ENCODE measurements at places on chromosomes 5 and 9.
A peak's percentile ranks its signal among the peaks of the same experiment; 100 is the strongest.

GRCh38 chr5:16976625-16977008 is 40.5 kb upstream of the MYO10 start:
- no peak for DNase-seq

DNA sequence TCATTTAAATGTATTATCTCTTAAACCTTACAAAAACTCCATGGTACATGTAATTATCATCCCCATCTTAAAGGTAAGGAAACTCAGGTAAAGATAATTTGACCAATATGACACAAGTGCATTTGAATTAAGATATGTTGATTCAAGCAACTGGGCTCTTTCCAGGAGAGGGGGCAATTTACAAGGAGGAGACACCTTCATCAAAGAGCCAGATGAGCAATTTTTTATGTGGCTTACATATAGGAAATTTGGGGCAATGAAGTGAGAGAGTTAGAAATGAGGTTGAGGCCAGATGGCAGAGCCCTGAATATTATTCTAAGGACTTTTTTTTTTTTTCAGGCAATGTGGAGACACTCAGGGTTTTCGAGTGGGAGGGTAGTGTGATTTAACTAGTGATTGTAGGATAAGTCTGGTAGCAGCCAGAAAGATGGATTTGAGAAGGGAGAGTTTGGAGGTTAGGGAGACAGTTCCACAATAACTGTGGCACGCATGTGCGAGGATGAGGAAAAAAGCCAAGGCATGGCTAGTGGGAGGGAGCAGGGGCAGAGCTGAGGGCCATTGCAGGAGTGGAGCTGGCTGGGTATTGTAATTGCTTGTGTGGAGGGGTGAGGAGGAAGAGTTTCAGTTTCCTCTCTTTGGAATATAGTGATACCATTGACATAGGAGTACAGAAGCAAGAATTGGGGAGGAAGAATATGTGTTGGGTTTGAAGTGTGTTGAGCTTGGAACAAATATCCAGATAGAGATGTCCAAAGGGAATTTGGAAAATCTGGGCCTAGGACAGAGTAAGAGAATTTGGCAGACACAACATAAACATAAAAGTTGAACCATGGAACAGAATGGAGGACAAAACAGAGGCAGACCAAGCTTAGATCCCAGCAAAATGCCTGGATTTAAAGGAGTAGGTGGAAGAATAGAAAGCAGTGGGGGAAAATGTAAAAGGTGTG is 72.0 kb downstream of the ACTBL2 start:
- DNase-seq = no peak

DNA sequence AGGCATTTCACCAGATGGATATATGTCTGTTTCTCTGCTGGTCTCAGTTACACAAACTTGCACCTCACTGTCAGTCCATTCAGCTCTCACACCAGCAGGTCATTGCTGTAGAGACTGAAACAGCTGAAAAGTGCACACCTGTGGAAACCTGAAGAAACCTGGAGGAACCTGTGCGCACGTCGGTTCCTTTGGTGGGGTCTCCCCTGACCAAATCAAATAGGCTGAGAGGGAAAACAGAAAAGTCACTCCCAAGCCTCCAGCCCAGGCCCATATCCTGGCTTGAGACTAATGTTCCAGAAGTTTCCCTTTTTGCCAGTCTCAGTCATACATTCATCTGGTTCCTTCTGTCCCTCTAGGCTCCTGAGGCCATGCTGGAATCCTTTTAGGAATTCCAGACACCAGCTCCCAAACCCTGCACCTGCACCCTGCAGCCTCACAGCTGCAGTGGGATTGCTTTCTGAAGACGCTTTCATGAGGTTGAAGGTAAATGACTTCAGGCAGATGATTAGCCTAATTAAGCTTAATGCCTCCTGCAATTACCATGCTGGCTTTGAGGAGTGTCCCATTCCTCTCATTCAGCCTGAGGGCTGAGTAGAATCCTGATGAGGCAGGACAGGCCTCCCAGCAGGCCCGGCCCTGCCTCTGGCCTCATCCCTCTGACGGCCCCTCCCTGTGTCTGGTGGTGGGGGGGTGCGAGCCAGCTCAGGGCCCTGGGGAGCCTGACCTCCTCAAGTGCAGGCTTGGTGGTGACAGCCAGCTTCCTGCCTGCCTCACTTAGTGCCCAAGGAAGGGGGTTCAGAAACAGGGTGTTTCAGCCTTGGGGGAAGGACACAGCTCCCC is 24.3 kb upstream of the CXCL14 start:
- DNase-seq = no peak

- DNase-seq = peak; percentile 69
Measured at GRCh38 chr9:121271368-121272341, 3.7 kb downstream of the GSN start.

DNA sequence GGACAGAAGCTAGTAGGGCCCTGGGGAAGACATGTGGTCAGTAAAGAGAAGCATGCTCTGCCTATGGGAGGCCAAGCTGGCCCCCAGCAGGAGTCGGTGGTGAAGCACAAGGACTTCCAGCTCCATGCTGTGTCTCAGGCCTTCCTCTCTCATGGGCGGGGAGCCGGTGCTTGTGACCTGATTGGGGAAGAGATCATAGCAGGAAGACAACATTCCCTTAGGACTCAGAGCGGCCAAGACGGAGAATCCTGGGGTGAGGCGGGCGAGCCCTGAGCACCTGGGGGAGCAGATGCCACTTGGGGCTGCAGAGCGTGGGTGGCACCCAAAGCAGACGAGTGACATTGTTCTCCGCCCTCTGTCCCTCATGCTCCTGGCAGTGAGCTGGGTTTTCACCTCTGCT is 33.3 kb upstream of the CNOT6 start:
- DNase-seq = no peak

GRCh38 chr5:5953584-5954274 is 424.6 kb downstream of the MED10 start:
- no peak for DNase-seq

DNA sequence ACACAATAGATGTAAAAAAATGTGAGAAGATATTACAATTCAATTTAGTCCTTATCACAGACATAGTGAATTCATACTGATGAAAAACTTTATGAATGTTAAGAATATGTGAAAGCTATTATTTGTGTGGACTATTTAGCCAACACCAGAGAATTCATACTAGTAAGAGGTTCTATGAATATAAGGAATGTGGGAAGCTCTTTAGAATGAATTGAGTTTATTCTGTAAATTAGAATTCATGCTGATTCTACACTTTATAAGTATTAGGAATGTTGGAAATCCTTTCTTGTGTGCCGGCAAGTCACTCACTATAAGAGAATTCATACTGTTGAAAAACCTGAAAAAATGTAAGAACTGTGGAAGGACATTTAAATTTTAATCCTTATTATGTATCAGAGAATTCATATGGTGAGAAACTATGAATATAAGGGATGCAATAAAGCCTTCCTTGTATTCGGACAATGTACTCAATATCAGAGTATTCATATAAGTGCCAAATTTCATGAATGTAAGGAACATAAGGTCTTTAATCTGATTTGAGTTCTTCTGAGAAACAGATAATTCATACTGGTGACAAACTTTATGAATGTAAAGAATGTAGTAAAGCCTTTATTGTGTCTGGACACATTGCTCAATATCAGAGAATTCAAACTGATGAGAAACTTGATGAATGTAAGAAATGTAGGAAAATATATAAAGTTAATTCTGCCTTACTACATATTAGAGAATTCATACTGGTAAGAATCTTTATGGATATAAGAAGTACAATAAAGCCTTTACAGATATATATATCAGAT is 21.6 kb upstream of the PCDHA1 start:
- no peak for DNase-seq

DNA sequence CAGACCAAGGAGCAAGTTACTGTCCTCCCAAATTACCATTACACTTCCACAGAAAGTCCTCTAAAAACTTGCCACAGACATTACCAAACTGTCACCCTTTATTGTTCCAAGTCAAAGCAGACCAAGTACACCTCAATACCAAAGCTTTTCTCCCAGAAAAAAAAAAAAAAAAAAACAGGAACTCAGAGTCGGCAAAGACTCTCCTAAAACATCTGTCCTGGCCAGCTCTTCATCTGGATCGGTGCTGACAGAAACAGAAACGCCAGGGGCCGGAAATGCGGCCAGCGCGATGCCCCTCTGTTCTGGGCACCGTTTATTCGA is 718 bp downstream of the DEPDC1B start:
- no peak for DNase-seq

- no peak for DNase-seq
Measured at GRCh38 chr5:32265902-32266301, 46.8 kb downstream of the MTMR12 start.

GRCh38 chr5:180622910-180623309 is 26.5 kb downstream of the FLT4 start:
- DNase-seq = no peak

- no peak for DNase-seq
Measured at GRCh38 chr5:53607886-53608285, 47.4 kb downstream of the NDUFS4 start.

- DNase-seq = no peak
Measured at GRCh38 chr9:101592788-101593187, 2.0 kb downstream of the PPP3R2 start.

- DNase-seq = no peak
Measured at GRCh38 chr5:173010021-173010420, 26.4 kb downstream of the ATP6V0E1 start.

- no peak for DNase-seq
Measured at GRCh38 chr9:23041466-23041865, 594.8 kb downstream of the DMRTA1 start.

DNA sequence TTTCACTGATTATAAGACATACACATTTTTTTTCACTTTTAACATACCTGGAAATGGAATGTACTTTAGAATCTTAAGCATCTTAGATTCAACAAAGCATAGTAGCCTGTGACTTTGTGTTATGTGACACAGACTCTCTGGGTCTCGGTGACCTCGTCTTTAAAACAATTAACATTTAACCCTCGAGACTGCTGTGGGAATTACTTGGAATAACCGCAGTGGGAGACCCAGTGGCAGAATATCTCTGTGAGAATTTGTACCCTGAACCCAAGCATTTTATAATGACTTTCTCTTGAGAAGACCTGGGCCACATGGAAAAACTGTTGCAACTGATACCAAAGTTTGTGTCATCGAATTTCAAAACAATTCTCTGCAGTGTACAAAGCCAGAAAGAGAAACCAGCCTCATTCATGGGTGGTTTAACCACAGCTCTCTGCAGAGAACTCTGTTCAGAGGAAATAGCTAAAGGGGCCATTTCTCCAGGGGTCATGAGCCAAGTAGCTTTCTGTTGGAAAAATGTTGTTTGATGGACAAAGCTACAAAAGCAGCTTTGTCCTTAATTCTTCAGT is 10.0 kb upstream of the RETREG1 start:
- no peak for DNase-seq

DNA sequence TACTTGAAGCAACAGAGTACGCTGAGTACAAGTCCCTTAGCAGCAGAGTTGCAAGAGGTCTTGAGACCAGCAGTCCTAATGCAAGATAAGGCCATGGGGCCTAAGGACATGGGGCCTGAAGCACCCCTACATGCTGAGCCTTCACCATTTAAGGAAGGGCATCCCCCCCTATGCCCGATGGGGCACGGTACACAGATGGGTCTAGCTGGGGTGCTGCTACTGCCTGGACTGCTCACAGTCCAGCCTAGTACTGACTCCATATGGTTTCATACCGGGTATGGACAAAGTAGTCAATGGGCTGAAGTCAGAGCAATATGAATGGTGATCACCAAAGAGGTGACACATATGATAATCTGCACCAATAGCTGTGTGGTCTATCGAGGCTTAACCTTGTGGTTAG is 178.3 kb downstream of the PDE4D start:
- DNase-seq = no peak

GRCh38 chr5:172773481-172774469 is 2.8 kb upstream of the DUSP1 start:
- no peak for DNase-seq

DNA sequence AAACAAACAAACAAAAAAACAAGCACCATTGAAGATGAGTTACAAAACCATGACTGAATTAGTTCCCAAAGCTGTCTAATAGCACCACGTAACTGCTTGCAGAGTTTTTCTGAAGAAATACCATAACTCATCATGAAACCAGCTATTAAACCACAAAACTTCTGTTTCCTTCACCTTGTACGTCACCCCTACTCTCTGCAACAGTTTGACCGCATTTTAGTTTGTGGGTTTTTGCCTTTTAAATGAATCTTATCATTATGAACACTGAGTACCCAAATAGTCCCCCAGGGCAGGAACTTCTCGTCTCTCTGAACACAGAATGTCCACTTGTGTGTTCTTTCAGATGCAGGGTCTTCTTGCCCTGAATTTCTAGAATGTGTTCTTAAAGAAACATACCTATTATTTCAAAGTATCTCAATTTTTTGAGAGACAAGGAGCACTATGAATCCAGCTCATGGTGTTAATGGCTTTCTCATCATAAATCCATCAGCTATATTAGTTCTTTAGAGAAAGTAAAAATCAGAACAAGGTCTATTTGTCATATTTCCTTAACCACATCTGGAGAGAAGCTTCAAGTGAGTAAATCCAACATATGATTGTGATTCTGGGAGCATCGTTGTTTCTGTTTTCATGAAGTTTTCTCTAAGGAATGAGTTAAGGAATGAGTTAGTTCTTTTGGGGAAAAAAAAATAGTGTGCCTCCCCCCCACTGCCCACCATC is 210.6 kb downstream of the AUH start:
- no peak for DNase-seq

DNA sequence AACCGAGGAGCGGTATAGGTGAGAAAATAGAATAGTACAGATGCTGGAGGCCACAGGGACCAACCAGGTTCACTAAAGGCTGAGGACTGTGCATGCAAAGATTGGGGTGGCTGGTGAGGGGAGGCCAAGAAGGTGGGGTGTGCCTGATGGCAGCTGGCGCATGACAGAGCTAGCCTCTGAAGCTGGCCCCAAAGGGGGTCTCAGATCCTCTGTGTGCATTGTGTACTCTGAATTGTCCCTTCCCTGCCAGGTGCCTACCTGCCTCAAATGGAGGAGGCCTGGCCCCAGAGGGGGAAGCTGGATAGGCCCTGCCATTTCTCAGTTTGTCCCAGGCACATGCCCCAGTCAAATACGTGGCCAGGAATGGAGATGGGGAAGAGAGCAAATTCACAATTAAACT is 63.1 kb downstream of the CRB2 start:
- no peak for DNase-seq

DNA sequence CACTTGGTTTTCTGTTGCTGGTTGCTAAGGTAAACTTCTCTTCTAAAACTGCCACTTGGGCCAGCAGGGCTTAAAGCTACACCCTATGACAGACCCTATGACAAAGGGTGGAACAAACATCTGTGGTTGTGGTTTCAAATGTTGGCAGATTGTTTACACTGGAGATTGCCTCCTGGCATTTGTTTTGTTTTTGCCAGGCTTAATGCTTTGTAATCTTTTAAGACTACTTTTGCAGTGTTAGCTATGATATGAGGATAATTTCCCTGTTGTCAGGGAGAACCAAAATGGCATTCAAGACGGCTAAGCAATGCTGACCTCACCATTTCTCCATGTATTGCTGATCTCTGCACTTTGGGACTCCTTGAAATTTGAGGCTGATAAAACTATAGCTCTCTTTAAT is 50.3 kb downstream of the MAMDC2 start:
- DNase-seq = no peak

GRCh38 chr5:40374853-40375252 is 304.9 kb upstream of the PTGER4 start:
- no peak for DNase-seq

- DNase-seq = no peak
Measured at GRCh38 chr5:59597690-59598546, 295.6 kb downstream of the PDE4D start.

Data from C1 segment of cervical spinal cord (tissue), 14 donors.